MCF 10A (cell line): ENCODE measurements at places on chromosomes 5 and 9. TPM values are rescaled to one million over a fixed set of nuclear protein-coding genes. Genes with fewer than 3 reads are reported as not detected.

The PROB1 gene
- 2.3 and 3.1 TPM in 2 replicates for total RNA-seq

DNA sequence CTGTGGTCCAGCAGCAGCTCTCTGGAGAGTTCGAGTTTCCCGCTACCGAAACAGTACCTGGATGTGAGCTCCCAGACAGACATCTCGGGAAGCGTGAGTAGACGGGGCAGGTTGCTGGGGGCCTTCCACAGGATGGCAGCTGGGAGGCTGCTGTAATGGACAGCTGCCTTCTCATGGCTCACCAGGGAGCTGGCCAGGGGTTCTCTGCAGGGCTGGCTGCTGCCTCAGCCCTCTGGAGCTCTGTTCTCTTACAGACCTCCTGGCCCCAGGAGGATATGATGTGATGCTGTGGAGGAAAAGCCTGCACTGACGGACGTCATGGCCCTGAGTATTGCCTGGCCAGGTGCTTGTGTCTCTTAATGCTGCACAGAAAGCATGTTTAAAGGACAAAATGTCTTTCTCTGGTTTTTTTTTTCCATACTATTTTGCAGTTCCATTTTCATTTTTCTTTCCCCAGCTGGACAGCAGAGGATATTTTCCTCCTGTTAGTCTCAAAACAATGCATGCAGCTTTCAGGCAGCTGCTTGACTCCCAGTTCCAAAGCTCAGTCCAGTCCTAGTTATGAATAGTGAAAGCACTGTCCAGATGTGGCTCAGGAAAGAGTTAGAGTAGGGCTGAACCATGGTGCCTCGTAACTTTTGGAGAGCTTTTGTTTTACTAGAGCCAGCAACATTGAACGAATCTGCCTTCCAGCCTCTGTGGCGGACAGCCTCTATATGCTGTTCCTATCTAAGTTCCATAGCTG is 77.5 kb upstream of the RARS1 start:
- no peak overlapping the region for H3K4me3 ChIP-seq
- H3K36me3 ChIP-seq = peaks cover 23% of the 10 kb centered on the region
- H3K27me3 ChIP-seq = no peaks in the 10 kb centered on the region
- H3K27ac ChIP-seq = peak overlapping the region; percentile 78
- peaks cover 58% of the 10 kb centered on the region for H3K4me1 ChIP-seq

GRCh38 chr9:115651461-115651860 is 502.1 kb upstream of the PAPPA start:
- H3K4me1 ChIP-seq = peaks cover 6% of the 10 kb centered on the region
- H3K4me3 ChIP-seq = no peak overlapping the region
- no peaks in the 10 kb centered on the region for H3K36me3 ChIP-seq
- DNase-seq = no peak
- H3K27ac ChIP-seq = no peak overlapping the region

DNA sequence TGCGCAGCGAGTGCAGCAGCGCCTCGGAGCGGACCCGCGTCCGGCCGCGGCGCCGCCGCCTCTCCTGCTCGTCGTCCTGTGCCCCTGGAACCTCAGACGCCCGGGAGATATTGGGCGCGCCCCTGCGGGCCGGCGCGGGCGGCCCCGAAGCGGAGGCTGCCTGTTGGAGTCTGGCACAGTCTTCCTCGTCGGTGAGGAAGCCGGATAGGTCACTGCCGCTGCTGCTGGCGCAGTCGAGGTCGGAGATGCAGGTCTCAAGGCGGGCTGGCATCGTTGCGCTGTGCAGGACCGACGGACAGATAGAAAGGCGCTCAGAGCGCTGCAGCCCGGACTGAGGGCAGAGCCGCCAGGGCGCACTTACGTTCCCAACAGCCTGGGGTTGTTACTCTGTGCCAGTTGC is 344 bp downstream of the NEUROG1 start:
- H3K4me1 ChIP-seq = no peaks in the 10 kb centered on the region
- H3K27ac ChIP-seq = no peak overlapping the region
- H3K4me3 ChIP-seq = no peak overlapping the region
- H3K27me3 ChIP-seq = no peaks in the 10 kb centered on the region
- no peak for DNase-seq

GRCh38 chr5:122493091-122494021 is 181.3 kb downstream of the SNCAIP start:
- no peaks in the 10 kb centered on the region for H3K36me3 ChIP-seq
- H3K4me1 ChIP-seq = peaks cover 9% of the 10 kb centered on the region

The C1QTNF2 gene
- total RNA-seq = not detected in 2 replicates

The CDH9 gene
- not detected in 2 replicates for total RNA-seq

DNA sequence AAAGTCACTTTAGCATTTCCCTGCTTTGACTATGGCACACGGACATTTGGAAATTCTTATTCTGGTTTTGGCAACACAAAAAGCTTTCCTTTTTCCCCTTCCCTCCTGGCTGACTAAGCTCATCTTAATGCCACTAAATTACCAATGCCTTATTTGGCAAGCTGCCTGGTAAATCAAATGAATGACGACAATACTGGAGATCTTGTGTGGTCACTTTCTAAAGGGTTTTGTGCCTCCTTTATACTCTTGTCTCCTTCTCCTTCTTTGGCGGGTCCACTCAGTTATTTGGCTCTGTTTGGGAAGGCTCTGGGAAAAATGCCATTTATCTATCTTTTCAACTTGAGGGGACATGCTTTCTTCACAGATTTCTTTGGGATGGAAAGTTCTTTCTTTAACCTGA is 34.9 kb downstream of the SH3GL2 start:
- no peaks in the 10 kb centered on the region for H3K4me1 ChIP-seq
- no peak overlapping the region for H3K4me3 ChIP-seq
- no peak overlapping the region for H3K27ac ChIP-seq
- peaks cover 65% of the 10 kb centered on the region for H3K27me3 ChIP-seq
- H3K36me3 ChIP-seq = no peaks in the 10 kb centered on the region

DNA sequence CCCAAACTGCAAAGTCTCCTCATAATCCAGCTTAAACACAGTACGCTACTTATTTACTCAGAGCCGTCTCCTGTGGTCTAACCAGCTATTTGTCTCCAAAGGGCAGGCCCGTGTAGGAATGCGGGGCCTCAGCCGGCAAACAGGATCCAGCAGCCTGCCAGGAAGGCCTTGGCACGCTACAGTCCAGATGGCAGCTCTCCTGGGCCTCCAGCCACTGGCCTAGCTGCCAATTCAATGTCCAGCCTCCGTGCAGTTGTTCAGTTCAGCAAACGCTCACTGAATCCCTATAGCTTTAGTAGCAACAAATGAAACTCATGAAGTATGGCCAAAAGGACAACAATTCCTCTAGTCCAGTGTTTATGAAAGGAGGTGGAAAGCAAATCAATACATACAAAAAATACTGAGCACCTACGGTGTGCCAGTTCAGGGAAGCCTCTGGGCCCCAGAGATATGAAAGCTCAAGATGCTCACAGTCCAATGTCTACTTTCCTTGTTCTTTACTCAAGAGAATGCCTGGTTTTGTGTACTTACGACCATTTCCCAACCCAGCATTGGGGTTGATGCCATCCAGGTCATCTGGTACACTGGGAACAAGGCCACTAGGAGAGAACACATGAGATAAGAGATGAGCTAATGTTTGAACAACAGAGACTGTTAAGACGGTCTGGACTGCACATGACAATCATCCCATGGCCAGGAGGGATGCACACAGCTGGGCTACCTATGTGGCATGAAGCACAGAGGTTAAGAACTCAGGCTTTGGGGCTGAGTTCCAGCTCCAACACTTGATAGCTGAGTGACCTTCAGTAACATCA is 8.3 kb downstream of the CDK5RAP2 start:
- no peaks in the 10 kb centered on the region for H3K27me3 ChIP-seq
- no peak for DNase-seq
- peaks cover 39% of the 10 kb centered on the region for H3K36me3 ChIP-seq
- no peak overlapping the region for H3K4me3 ChIP-seq
- no peak overlapping the region for H3K27ac ChIP-seq

- no peaks in the 10 kb centered on the region for H3K4me1 ChIP-seq
- no peak overlapping the region for H3K4me3 ChIP-seq
- H3K27ac ChIP-seq = no peak overlapping the region
- H3K36me3 ChIP-seq = peaks cover 38% of the 10 kb centered on the region
- no peak for DNase-seq
These were observed 2.7 kb upstream of the PCBD2 start for GRCh38 chr5:134902071-134902801.

The PCA3 gene
- not detected in 2 replicates for total RNA-seq

DNA sequence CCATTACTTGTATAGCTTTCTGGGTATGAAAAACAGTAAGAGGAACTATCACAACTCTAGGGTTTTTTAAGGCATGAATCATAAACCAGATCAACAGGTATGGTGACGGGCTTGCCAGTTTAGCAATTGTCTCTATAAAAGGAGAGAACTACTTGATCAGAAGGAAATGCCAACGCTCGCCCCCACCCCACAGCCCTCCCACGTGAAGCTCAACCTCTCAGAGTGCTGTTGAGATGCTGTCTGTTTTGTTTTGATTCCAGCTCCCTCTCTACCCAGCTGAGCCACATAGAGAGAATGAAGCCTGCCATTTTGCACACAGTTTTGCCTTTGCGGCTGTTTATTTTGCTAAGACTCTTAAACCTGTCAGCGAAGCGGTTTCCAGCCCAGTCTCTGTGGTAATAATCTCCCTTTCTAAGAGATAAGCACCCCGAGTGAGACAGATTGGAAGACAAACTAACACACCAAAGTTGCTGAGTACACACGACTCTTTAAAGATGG is 257.9 kb upstream of the ANKRD55 start:
- no peak overlapping the region for H3K27ac ChIP-seq
- no peaks in the 10 kb centered on the region for H3K27me3 ChIP-seq
- no peak for DNase-seq
- H3K4me1 ChIP-seq = no peaks in the 10 kb centered on the region
- no peaks in the 10 kb centered on the region for H3K36me3 ChIP-seq

DNA sequence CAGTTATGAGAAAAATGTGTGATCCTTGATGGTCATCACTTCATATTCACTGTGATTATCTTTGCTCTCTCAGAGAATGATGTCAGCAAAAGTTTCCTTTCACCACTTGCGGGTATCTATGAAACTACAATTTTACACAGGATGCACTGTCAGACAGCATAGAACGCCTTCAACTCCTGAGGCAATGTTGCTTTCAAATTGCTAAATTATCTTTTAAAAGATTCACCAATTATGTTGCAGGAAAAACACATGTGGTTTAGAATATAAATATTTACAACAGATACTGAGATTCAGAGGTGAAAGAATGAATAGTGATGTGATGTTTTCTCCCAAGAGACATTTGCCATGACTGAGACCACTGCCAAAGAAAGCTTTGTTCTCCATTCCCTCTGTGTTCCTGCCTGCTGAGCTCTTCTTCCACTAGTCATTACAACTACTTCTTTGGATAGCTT is 879.8 kb upstream of the DMAC1 start:
- no peaks in the 10 kb centered on the region for H3K36me3 ChIP-seq
- H3K27ac ChIP-seq = no peak overlapping the region
- no peaks in the 10 kb centered on the region for H3K27me3 ChIP-seq
- no peak overlapping the region for H3K4me3 ChIP-seq

- H3K4me1 ChIP-seq = peaks cover 18% of the 10 kb centered on the region
- no peaks in the 10 kb centered on the region for H3K27me3 ChIP-seq
These were observed 74.3 kb downstream of the NIPBL start for GRCh38 chr5:36950586-36951457.

GRCh38 chr9:121694600-121694999 is 43.2 kb downstream of the DAB2IP start:
- H3K36me3 ChIP-seq = no peaks in the 10 kb centered on the region
- peaks cover 14% of the 10 kb centered on the region for H3K4me1 ChIP-seq
- no peak overlapping the region for H3K27ac ChIP-seq
- DNase-seq = no peak

- H3K36me3 ChIP-seq = peaks cover 52% of the 10 kb centered on the region
- no peaks in the 10 kb centered on the region for H3K27me3 ChIP-seq
- H3K27ac ChIP-seq = no peak overlapping the region
- DNase-seq = no peak
- H3K4me1 ChIP-seq = peaks cover 16% of the 10 kb centered on the region
These were observed 5.4 kb downstream of the NNT start for GRCh38 chr5:43608406-43608805.
